WERI-Rb-1 (cell line): ENCODE measurements at places on chromosomes 5 and 9.
A peak's percentile ranks its signal among the peaks of the same experiment; 100 is the strongest.

GRCh38 chr5:119340597-119341218 lies 15.1 kb upstream of the TNFAIP8 start:
- no peak for DNase-seq

DNA sequence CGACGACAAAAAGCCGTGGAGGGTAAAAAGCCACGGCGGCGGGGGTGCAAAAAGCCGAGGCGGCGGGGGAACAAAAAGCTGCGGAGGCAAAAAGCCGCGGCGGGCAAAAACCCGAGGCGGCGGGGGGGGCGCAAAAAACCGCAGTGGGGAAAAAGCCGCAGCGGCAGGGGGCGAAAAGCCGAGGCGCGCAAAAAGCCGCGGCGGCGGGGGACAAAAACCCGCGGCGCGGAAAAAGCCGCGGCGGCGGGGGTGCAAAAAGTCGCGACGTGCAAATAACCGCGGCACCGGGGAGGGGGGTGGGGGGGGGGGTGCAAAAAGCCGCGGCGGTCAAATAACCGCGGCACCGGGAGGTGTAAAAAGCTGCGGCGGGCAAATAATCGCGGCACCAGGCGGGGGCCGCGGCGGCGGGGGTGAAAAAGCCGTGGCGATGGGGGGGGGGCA lies 511.5 kb downstream of the FOXD4L5 start:
- DNase-seq, result peak; percentile 5

DNA sequence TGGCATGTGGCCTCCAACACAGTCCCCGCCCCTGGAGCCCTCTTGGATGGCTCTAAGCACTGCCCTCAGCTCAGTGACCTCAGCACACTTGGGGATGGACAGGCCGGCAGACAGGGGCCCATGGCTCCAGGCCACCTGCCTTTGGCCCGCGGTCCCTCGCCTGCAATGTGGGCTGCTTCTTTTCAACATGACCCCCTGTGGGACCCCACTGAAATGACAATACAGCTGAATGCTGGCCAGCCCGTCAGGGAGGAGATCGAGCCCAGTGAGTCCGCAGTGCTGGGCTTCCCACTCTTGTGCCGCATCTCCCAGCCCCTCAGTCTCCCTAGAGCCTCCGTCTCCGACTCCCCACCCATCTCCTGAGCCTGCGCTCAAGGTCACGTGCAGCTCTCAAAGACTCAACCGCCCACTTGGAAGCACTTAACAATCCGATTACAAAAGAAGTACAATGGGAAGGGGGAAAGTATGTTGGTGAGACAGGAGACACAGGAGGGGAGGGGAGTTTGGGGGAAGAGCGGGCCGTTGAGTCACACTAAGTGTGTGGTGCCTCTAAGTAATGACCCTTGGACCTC lies 238.9 kb downstream of the HSPA4 start:
- no peak for DNase-seq

- DNase-seq, result no peak
These were observed 62.8 kb downstream of the SHOC1 start for GRCh38 chr9:111731928-111732327.

DNA sequence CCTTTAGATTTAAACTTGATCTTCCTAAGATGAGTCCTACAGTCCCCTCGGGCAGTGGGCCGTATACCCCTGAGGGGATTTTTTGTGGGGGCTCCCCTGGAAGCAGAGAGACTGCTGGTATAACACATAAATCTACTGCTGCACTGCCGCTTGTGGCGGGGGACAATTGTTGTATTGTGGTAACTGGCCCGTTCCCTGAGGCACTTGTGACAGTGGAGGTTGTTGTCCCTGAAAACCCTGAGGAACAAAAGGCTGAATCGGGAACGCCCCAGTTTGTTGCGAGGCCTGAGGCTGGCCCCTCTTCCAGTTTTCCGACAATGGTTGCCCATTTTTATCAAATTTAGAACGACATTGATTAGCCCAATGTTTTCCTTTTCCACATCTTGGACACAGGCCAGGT lies 4.7 kb upstream of the TMEM141 start:
- no peak for DNase-seq

DNA sequence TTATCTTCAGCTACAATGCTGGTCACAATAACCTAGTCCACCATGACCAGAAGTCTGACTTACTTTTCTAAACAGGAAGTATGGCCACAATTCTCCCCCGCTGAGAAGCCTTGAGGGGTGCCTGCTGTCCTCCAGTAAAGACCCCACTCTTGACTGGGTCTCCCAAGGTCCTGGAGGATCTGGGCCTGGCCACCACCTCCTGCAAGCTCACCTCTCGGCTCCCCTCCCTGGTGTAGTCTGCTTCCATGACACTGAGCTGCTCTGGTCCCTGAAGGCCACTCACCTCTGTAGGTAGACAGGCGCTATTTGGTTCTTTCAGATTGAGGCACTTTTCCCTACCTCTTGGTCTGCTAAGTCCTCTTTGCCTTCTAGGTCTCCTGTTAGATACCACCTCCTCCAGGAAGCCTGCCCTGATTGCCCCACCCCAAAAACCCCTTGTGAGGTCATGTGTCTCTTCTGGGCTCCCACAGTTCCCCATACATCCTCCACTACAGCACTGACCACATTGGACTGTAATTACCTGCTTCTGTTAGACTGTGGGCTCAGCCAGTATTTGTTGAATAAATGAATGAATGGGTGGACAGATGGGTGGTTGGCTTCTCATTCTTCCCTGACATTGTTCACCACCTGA lies 62.6 kb upstream of the IER5L start:
- DNase-seq, result no peak

DNA sequence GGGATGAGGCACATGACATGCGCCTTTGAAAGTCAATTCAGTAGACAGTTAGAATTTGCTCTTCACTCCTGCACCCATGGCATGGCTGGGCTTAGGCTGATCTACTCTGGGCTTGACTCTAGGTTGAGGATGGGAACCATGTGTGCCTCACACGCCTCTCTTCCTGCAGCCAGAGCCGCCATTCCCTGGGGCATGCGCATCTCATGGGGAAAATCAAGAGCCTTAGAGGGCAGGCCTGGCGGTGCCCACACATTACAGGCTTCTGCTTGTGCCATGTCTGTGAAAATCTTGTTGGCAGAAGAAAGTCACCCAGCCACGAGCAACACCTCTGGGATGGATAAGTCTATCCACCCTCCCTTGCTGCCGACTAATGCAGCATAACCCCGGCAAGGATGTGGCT lies 808.5 kb downstream of the CDH9 start:
- no peak for DNase-seq

- DNase-seq, result no peak
These were observed 47.7 kb upstream of the TEX48 start for GRCh38 chr9:114729706-114730105.

DNA sequence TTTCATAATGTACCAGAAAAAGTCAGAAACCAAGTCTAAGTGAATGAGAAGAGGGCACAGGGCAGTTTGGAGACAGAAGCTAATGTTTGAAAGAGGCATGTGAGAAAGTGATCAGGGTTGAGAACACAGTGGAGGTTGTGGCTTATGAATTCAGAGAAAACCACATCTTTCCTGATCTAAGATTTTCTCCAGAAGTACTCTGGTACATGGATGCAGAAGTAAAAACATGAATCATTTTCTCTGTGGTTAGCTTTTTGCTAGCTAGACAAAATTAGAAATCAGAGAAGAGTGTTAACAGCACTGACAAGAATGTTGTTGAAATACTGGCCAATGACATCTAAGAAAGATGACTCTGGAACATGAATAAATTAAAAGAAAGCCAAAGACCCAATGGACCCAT lies 541.1 kb downstream of the DNAH5 start:
- no peak for DNase-seq

- no peak for DNase-seq
These were observed 75.0 kb downstream of the TMEM232 start for GRCh38 chr5:110651507-110651906.

GRCh38 chr5:77235846-77236721 lies 25.6 kb downstream of the PDE8B start:
- no peak for DNase-seq

DNA sequence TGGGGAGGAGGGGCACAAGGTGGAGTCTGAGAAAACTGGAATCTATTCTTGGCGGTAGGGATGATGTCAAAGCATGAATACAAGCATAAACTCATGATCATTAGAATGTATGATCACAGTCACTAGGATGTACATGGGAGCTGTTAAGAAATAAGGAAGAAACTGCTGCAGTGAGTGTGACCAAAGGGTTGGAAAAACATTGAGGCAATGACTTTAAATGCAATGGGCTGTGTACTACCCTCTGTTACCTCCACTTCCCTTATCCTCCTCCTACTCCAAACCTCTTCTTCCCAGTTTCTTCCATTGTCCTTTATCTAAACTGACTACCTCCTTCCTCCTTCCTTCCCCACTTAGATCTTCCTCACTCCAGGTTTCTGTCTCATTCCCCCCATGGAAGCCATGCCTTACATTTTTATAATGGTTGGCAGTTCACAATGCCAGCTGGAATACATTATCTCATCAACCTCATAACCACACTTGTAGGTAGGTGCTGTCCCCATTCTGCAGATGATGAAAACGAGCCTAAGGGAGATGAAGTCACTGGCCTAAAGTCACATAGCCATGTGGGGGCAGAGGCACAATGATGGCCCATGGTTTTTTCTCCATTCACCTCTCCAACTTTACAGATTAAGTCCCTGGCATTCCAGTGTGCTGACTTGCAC lies 21.9 kb upstream of the TNFSF15 start:
- no peak for DNase-seq

DNA sequence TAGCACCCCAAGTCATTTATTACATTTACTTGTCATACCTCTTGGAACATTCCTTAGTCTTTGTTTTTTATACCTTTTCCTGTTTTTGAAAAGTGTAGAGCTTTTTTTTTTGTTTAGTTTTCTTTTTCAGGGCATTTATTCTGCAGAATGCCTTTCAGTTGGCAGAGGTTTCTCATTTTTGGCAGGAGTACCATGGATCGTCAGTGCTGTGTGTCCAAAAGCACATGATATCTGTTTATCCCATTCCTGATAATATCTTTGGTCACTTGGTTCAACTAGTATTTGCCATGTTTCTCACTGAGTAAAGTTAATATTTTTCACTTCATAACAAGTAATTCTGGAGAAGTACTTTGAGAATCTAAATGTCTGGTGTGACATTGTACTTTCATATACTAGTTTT lies 10.7 kb downstream of the OGN start:
- no peak for DNase-seq

GRCh38 chr5:14223372-14223771 lies 80.2 kb downstream of the TRIO start:
- DNase-seq, result peak; percentile 71

DNA sequence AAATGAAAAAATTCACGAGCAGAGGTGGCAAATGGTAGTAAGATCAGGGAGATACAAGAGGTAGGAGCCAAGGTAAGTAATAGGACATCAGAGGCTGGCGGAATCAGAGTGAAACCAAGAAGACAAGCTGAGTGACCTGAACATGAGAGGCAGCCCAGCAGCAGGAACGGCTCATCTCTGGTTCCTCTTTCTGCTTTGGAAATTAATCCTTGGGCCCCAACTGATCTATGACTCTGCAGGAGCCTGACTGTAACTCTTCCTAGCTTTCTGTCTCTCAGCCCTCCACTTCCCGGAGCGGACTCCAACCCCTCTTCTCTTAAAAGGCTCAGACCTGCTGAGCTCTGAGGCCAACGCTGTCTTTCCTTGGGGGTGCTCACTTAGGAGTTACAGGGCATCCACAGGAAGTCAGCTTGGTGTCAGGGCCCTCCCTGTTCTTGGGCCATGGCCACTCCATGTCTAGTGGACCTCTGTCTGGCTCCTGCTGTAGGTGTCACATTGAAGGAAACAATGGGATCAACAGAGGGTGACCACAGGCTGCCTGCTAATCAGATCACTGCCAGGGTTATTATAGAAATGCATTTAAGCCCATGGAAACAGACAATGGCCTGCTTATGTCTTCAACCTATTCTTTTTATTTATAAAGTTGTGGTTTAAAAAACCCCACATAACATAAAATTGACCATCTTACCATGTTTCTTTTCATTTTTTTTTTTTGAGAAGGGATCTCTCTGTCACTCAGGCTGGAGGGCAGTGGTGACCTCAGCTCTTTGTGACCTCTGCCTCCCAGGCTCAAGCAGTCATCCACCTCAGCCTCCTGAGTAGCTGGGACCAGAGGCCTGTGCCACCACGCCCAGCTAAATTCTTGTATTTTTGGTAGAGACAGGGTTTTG lies 22.5 kb upstream of the SHB start:
- DNase-seq, result peak; percentile 52

DNA sequence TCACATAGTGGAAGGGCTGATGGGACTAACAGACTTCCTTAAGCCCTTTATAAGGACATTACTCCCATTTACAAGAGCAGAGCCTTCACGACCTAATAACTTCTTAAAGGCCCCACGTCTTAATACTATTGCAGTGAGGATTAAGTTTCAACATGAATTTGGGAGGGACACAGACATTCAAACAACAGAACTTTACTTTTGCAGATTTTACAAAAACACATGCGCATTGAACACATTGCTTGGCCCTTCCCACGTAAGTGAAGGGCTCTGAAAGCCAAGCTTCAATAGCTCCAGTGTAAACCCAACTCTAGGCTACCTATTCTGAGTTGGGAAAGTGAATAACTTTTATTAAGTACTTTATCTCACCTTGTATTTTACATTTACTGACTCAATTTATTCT lies 53.8 kb upstream of the DNAH5 start:
- no peak for DNase-seq

- no peak for DNase-seq
These were observed 6.6 kb downstream of the PTGES start for GRCh38 chr9:129746092-129746777.

GRCh38 chr9:34253460-34253837 lies 74.6 kb downstream of the UBAP1 start:
- DNase-seq, result no peak

GRCh38 chr5:42905827-42906226 lies 94.1 kb upstream of the SELENOP start:
- DNase-seq, result no peak

DNA sequence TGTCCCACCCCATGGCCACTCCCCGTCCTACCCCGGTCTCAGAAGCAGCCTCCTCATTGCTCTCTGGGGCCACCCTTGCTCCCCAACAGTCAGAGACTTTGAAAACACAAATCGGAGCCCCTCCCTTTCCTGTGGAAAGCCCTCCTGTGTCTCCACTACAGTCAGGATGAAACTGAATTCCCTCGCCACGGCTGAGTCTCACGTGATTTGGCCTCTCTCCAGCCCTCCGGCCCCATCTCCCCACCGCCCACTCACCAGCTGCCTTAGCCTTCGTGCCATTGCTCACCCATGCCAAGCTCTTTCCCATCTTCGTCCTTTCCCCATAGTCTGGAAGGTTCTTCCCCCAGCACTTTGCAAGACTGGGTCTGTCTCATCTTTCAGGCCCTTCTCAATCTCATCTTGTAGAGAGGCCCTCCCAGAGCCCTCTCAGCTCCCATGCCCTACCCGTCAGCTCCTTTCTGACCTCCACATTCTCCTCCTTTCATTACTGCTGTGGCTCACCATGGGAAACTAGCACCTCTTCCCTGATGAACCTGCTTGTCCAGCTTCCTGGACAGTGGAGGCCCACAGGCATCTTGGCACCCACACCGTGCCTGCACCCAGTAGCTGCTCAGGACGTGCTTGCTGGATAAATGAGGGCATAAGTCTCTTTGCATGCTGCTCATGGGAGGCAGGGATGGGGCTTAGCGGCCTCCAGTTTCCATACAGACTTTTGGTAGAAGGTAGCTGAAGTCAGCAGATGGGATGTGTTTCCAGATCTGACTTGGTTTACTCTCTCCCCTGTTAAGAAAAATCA lies 126.4 kb upstream of the COL5A1 start:
- no peak for DNase-seq
